ENCODE measurements at places on chromosomes 12 and 14.
A peak's percentile ranks its signal among the peaks of the same experiment; 100 is the strongest.

GRCh38 chr12:77685112-77685511, 145.6 kb upstream of the NAV3 start:
- no peak for ATAC-seq

- no peak for ATAC-seq
Measured at GRCh38 chr14:99517643-99518381, 36.6 kb downstream of the CCNK start.

DNA sequence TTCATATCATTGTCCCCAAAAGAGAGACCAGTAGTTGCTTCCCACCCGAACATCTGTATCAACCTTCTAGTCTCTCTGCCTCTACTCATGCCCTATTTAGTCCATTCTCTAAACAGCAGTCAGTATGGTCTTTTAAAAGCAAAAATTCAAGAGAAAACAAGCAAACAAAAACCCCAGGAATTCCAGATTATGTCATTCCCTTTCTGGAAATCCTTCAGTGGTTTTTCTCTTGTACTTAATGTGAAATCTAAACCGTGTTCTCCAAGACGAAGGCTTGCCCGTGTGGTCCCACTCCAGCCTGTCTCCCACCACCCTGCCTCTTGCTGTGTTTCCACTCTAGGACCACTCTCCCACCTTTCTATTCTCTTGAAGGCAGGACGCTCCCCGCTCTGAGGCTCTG, 90.8 kb downstream of the TMEM30B start:
- ATAC-seq = no peak

DNA sequence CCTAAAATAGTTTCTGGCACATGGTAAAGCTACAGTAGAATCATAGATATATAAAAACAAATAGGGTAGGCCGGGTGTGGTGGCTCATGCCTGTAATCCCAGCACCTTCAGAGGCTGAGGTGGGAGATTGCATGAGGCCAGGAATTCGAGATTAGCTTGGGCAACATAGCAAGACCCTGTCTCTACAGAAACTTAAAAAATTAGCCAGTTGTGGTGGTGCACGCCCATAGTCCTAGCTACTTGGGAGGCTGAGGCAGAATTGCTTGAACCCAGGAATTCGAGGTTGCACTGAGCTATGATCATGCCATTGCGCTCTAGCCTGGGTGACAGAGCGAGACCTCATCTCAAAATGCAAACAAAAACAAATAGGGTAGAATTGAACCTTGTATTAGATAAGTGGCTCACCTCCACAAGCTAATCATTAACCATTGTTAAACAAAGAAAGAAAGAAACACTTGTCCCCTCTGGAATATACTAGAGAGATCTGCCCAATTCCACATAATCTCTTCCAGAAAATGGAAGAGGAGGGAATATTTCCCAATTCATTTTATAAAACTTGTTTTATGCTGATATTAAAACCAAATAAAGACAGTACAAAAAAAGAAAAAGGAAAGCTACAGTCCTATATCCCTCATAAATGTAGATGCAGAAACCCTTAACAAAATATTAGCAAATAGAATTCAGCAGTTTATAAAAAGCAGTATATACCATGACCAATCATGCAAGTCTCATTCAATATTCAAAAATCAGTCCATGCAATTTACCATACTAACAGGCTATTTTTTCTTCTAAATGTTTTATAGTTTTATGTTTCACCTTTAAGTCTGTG, 22.7 kb upstream of the DHRS2 start:
- ATAC-seq = no peak

GRCh38 chr12:54160769-54161480, 27.9 kb downstream of the SMUG1 start:
- no peak for ATAC-seq

DNA sequence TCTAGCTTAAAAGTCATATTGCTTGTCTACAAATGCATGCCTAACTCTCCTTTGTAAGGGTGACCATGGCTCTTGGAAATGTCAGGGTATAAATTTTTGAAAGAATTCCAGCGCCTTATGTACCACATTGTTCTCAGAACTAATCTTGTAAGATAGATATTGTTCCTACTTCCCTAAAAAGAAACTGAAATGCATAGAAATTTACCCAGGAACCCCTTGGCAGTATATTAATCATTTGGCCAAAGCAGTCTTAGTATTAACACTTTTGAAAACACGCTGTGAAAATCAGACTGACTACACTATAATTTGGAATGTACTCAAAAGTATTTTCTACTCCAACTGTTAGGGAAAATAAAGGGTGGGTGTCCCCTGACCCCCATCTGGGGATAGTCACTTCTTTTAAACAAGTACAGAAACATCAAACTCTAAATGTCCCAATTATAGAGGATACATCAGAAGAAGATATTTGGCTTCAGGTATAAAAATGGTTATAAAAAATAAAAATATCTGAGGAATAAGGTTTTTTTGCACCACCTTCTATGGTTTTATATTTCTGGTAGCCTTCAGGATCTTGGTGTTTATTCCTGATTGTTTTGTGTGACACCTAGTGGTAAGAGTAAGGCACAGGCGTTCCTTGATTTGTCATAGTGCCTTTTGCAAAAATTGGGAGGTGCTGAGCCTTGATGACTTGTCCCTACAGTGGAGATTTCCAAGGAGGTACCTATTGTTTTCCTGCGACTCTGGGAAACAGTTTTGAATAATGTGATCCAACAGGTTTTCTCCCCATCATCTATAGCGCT, 2.2 kb upstream of the NFKBIA start:
- no peak for ATAC-seq

GRCh38 chr14:57818511-57818910, 47.4 kb downstream of the SLC35F4 start:
- no peak for ATAC-seq

- ATAC-seq = no peak
Measured at GRCh38 chr12:5520037-5520436, 88.1 kb downstream of the NTF3 start.

- ATAC-seq = no peak
Measured at GRCh38 chr14:78123650-78124253, 46.4 kb upstream of the NRXN3 start.

GRCh38 chr12:49091056-49091835, 3.4 kb downstream of the DHH start:
- no peak for ATAC-seq

DNA sequence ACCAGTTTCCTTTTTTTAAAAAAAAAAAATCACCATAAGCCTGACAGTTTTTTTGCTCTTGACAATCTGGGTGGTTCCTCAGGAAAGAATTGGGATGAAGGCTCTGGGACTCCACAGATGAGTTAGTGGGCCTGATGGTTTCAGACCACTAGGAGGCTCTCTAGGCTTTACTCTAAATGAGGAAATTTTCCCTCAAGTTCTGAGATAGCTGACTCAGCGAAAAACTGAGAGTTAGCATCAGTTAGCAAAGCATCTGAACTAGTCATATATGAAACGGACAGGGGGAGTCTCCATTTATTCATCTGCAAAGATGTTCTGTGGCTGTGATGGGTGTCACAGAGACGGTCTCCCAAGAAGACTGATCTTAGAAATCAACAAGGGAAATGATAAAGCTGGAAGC, 314.3 kb upstream of the OR4E1 start:
- ATAC-seq = peak; percentile 84
